ENCODE measurements at places on chromosomes 7 and 10. TPM values are rescaled to one million over a fixed set of nuclear protein-coding genes. Genes with fewer than 3 reads are reported as not detected.

CYP3A7 gene
- total RNA-seq: not detected

ADGRA1 gene
- not detected for total RNA-seq

PCDH15 gene
- not detected for total RNA-seq

PILRA gene
- total RNA-seq: 0.61 TPM

PDE1C gene
- 0.88 TPM for total RNA-seq

NODAL gene
- total RNA-seq: not detected

RET gene
- 0.19 TPM for total RNA-seq

CYP26A1 gene
- not detected for total RNA-seq

RELN gene
- 0.68 TPM for total RNA-seq

CPVL gene
- 34.1 TPM for total RNA-seq

AGMO gene
- 0.38 TPM for total RNA-seq

VSTM4 gene
- 0.80 TPM for total RNA-seq

DNAH11 gene
- 0.35 TPM for total RNA-seq

ADAM12 gene
- 0.57 TPM for total RNA-seq

MNX1 gene
- 0.47 TPM for total RNA-seq

STEAP2 gene
- 3.1 TPM for total RNA-seq
